Activated naive CD4-positive, alpha-beta T cell treated with anti-CD3 and anti-CD28 coated beads for 36 hours (primary cell): ENCODE measurements at places on chromosomes 2 and 18.

- no peak for DNase-seq
These were observed 1343.2 kb upstream of the LRRTM1 start for GRCh38 chr2:81647715-81648230.

DNA sequence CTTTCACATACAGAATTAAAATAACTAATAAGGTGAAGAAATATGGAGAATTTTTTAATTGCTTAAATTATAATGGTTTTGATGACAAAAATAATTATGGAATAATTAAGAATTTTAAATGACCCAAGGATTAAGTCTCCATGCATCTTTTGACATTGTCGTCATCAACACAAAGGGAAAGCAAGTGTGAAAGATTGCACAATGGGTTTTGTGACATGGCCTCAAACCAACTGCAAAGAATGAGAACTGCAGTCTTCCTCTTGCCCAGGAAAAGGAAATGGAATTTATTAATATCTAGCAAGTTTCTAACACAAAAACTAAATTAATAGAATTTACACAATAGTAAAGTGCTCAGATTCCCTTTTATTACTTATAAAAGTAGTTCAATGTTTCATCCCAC is 329.1 kb upstream of the PKDCC start:
- DNase-seq, result no peak

GRCh38 chr18:34749721-34750120 is 39.6 kb downstream of the DTNA start:
- DNase-seq, result no peak

DNA sequence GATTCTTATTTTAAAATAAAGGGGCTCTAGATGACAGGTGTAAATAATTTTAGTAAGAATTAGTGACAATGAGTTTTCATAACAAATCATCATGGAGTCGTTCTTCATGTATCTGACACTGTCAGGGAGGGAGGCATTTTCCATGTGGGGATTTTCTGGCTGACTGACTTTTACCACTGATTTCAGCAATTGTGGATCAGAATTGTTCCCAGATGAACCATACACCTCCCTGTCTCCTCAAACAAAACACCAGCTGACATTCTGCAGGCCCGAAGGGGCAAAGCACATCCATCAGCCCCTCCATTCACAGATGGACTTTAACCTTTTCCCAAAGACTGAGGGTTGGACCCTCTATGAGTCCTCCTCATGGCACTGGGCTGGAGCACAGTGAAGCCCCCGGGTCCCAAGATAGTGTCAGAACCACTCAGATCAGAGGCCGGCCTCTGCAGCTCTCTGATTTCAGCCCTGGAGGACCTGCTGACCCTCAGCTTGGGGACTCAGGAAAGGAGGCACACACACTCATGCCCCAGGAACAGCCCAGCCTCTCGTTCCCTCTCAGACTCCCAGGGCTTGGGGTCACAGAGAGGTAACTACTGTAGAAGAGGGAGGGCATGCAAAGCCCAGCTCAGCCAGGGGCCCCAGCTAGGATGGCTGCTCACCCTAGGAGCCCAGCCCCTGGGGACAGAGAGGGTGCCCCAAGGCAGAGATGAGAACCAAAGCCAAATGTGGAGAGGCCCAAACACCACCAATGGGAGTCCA is 43.2 kb upstream of the LOXHD1 start:
- no peak for DNase-seq

GRCh38 chr2:180625006-180625844 is 355.2 kb upstream of the UBE2E3 start:
- no peak for DNase-seq

- peak; percentile 63 for DNase-seq
These were observed 725 bp upstream of the ANKRD53 start for GRCh38 chr2:70977605-70978205.
